ENCODE measurements at places on chromosomes 1 and 21.

GRCh38 chr1:45730780-45731319 lies 19.6 kb downstream of the IPP start:
- DNase-seq = no peak

DNA sequence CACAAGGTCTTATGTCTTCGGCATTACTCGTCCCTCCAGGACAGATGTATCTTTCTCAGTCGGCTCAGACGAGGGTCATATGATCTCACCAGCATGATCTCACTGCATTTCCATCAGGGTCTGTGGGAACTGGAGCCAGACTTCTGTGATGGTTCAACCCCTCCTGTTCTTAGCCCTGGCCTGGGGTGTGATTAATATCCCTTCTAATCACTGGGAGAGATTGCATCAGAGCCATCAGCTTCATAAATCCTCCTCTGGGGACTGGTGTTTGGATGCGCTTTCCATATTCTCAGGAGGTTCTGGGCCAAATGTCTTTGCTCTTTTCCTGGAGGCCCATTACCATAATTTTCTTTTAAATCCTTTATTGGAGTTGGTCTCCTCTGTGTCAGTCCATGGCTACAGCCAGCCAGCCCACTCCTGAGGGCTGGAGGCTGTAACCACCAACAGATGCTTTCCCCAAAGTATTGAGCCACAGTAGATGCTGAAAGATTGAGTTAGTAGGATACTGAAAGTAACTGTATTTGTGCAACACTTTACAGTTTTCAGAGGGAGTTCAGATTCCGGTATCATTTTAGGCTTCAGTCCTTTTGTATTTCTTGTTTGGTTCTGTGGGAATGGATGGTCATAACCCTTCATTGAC lies 20.0 kb downstream of the CACNA1E start:
- no peak for DNase-seq

- DNase-seq = no peak
Measured at GRCh38 chr1:200198236-200198635, 170.7 kb downstream of the NR5A2 start.

GRCh38 chr1:112927462-112927990 lies 28.5 kb downstream of the SLC16A1 start:
- DNase-seq = no peak

DNA sequence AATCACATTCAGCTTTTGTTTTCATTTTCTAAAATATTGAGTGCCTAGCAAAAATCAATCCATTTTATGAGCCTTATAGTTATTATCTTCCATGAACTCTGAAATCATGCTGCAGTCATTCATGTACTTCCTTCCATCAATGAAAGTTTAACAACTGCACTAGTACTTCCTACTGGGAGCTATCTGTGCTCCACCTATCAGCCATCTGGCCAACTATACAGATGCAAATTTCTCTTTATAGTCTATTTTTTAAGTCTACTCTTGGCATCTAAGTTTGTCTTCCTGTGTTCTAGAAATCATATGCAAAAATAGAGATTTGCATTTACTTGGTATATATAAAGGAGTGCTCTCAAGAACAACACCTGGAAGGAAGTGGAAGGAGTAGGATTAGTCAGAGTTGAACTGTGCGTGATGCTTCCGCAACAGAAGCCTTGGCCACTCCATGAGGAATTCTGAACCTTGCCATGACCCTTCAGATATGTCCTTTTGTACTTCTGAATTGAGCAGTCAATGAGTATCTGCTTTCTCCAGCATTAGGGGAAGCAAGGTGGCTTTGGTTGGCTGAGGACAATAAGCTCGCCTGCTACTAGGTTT lies 403.2 kb upstream of the ADAMTS5 start:
- DNase-seq = no peak

DNA sequence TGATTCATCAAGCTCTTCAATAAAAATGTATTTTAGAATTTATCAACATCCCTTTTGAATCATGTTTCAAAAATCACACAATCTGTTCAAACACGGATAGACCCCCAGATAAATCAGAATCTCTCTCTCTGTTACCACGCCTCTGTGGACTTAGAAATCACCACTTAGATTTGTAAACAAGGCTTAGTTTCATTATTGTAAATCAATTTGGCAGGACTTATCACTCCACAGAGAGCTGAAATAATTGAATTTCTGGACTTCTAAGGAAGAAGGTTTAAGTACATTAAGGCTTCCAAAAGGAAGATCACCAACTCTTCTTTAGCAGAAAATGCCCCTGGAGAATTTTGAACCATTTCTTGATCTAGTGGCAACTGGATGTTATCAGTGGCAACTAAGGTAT lies 100.4 kb downstream of the APP start:
- DNase-seq = no peak

- no peak for DNase-seq
Measured at GRCh38 chr1:163171826-163172225, 30.9 kb downstream of the RGS5 start.

GRCh38 chr1:114892194-114892918 lies 37.7 kb downstream of the SYCP1 start:
- no peak for DNase-seq

- DNase-seq = no peak
Measured at GRCh38 chr1:83800066-83800465, 198.9 kb downstream of the TTLL7 start.

GRCh38 chr1:66725885-66726665 lies 26.2 kb upstream of the DYNLT5 start:
- peak; percentile 69 for DNase-seq

DNA sequence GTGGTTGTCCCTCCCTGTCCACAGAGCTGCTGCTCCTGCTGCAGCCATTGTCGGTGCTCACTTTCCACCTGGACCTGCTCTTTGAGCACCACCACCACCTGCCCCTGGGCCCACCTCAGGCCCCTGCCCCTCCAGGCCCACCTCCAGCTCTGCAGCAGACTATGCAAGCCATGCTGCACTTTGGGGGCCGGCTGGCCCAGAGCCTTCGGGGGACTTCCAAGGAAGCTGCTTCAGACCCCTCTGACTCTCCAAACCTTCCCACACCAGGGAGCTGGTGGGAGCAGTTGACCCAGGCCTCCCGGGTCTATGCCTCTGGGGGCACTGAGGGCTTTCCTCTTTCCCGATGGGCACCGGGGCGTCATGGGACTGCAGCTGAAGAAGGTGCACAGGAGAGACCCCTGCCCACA lies 5.9 kb downstream of the RUSC1 start:
- DNase-seq = no peak
